ENCODE measurements at places on chromosomes 12 and 14.

GRCh38 chr14:61754627-61755381 lies 7.4 kb upstream of the SNAPC1 start:
- DNase-seq, result no peak

- no peak for DNase-seq
Observed at GRCh38 chr14:21261824-21262223, 7.4 kb downstream of the HNRNPC start.

GRCh38 chr12:765840-766239 lies 13.5 kb downstream of the WNK1 start:
- no peak for DNase-seq

- no peak for DNase-seq
Observed at GRCh38 chr12:72498354-72498753, 226.2 kb downstream of the TRHDE start.

- DNase-seq, result no peak
Observed at GRCh38 chr14:101029668-101030290, 126.3 kb upstream of the RTL1 start.

DNA sequence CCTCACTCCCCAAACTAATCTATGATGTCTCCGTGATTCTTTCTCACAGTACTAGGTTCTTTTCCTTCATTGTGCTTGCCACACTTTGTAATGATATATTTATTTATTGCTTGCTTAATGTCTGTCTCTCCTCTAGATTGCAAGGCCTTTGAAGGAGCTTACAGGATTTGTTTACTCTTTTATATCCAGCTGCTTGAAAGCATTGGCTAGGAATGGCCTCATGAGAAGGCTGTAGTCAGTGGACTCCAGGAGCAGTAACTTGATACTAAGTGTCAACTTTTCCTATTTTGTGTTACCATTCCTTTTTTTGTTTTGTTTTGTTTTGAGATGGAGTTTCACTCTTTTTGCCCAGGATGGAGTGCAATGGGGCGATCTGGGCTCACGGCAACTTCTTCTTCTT lies 7.3 kb upstream of the FAM234B start:
- DNase-seq, result no peak

GRCh38 chr14:42877716-42878115 lies 1271.0 kb downstream of the LRFN5 start:
- DNase-seq, result no peak

- no peak for DNase-seq
Observed at GRCh38 chr12:54431911-54432814, 13.1 kb upstream of the ITGA5 start.

DNA sequence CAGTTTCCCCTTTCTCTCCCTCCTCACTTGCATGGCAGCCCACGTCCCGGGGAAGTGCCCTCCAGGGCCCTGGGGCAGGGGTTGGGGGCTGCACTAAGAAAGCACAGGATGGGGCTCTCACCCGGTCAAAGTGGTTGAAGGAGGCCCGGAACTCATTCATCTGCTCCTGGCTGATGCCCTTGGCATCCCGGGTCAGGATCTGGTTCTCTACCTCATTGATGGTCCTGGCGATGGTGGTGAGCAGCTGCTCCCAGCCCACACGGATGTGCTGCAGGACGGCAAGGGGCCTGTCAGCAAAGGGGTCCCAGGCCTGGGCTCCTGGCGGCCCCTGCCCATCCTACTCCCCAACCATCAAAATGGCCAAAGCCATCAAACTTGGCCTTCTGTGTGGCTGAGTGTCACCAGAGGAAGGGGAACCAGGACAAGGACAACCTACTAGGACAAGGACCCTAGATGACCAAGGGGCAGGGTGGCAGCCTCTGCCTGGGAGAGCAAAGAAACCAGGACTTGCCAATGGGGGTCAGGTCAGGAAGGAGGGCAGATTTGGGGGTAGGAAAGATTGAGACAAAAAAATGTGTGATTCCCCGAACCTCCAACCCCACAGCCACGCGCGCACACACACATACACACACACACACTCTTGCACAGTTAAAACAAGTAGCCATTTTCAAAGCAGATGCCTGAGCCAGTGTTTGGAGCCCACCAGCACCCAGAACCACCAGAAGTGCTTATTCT lies 87.1 kb upstream of the ZFP36L1 start:
- DNase-seq, result no peak

DNA sequence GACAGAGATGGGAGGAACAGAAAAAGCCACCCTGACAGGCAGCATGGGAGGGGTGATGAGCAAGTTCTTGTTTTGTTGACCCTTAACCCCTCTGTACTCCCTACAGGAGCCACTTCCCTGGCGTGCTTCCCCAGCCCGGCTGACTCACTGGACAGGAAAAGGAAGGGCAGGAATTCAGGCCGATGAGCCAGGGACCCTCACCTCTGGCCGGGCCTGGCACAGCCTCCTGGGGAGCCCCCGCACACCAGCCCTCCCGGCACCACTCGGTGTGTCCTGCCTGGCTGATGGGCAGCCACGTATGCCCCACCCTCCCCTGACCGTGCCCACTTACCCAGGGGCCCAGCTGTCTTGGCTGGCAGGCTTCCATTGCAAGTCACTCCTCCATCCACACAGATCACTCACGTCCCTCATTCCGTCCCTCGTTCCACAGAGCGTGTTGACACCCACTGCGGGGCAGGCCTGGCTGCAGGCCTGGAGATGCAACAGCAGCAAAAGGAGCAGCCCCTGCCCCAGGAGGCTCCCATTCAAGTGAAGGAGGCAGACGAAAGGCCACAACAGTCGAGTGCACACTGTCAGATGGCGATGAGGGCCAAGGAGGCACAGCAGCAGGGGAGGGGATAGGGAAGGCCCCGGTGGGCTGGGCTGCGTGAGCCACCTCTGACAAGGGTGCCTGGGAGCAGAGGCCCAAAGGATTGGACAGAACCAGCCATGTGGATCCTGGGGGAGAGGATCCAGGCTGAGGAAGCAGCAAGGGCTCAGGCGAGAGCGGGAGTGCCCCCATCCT lies 19.7 kb upstream of the CD9 start:
- DNase-seq, result no peak

DNA sequence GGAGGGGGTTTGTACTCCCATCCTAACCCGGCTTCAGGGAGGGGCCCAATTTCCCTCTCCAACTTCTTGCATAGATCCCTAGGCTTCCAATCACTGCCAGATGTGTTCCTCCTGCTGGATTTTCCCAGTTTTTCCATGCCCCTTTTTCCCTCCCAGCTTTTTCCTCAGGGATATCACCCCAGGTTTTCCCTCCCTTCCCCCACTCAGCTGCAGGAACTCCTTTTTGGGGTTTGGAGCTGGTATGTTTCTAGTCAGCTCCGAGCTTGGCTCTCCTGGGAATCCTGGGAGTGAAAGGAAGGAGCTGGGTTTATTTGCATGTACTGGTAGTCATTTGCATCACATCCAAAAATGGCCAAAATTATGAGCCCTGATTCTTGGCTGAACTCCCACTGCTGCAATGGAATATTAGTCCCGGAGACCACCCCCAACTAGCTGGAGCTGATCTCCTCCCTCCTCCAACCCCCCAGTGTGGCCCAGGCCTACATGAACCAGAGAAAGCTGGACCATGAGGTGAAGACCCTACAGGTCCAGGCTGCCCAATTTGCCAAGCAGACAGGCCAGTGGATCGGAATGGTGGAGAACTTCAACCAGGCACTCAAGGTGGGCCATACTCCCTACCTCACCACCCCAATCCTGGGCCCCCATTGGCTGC lies 1.4 kb upstream of the RDH5 start:
- DNase-seq, result no peak

DNA sequence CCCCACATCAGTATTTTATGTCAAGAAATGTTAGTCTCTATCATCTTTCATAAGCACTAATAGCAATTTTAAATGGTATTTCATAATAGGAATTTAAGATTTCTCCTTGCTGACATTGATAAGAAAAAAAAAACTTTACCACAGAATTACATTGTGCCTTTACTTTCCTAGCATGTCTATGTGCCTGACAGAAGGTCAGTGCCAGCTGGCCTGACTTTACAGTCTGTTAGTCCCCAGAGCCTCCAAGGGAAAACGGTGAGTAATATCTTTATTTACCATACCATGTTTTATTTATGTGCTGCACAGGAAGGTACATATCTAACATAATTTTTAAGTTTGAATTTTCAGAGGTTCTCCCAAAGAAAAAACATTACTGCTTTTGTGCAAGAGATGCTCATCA lies 152.0 kb upstream of the AEBP2 start:
- DNase-seq, result no peak

GRCh38 chr12:109347589-109347988 lies at the start of gene MYO1H:
MYO1H (plus strand) TSS chr12:109347900; CDS start chr12:109347961, 61 bp downstream.
- DNase-seq, result no peak

DNA sequence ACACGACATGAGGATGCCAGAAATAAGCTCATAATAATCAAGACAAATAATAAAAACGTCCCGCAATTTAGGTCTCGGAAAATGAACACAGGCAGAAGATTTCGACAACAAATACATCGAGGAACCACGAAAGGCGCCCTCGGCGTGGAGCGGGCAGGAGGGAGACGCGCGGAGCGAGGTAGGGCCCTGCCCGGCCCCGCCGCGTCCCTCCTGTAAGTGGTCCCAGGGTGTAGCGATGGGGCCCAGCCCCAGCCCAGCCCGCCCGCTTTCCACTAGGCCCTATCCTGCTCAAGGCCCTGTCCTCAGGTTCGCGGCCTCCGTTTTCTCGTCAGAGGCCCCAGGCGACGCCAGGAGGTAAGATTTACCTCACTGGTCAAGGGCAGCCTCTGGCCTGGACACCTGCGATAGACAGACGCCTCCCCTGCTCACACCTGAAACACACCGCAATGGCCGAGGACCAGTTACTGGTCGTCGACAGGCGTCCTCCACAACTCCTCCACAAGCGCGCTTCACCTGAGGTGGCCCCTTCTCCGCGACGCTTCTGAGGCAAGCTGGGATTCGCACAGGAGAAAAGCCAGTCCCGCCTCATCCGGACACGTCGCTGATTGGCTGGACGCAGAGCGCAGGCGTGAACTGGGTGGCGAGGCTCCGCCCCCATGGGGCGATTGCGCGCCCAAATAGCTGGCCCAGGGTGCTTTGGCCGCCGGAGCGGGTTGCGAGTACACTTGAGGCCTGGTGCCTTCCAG lies at the start of gene SYCP3:
SYCP3 (minus strand) TSS at position 543 of the 746 bp plus-strand sequence. CDS start 1,527 bp downstream, outside the sequence.
- DNase-seq, result no peak

- DNase-seq, result no peak
Observed at GRCh38 chr14:94364037-94364436, 24.4 kb downstream of the SERPINA1 start.

Measured in activated CD4-positive, alpha-beta T cell treated with anti-CD3 and anti-CD28 coated beads for 4 hours (primary cell).